Right lobe of liver (tissue), 6 donors: ENCODE measurements at places on chromosomes 16 and 17.

- H3K27me3 ChIP-seq = no peaks in the 10 kb centered on the region
- H3K36me3 ChIP-seq = no peaks in the 10 kb centered on the region
- peak; percentile 74 for DNase-seq
- H3K4me3 ChIP-seq = no peak overlapping the region
- peaks cover 10% of the 10 kb centered on the region for H3K4me1 ChIP-seq
These were observed 22.2 kb downstream of the SERPINF1 start for GRCh38 chr17:1783834-1784611.

DNA sequence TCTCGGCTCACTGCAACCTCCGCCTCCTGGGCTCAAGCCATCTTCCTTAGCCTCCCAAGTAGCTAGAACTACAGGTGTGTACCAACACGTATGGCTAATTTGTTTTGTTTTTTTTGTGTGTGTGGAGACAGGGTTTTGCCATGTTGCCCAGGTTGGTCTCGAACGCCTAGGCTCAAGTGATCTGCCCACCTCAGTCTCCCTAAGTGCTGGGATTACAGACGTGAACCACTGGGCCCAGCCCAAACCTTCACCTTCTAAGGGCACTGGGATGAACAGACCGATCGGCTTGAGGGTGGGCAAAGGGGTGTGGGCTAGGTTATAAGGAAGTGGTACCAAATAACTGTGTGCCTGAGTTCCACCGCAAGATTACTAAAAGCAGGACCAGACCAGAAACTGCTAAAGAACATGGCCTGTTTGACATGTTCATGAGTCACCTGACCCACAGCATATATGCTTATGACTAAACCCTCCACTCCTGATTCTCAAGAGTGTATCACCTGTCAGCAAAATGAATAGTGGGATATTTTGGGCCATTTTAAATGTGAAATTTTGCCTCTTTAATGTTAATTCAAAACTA, 8.1 kb downstream of the TMEM97 start:
- no peak overlapping the region for H3K27ac ChIP-seq
- no peak overlapping the region for H3K4me3 ChIP-seq
- H3K27me3 ChIP-seq = no peaks in the 10 kb centered on the region
- H3K4me1 ChIP-seq = peaks cover 40% of the 10 kb centered on the region
- no peak for DNase-seq
- H3K36me3 ChIP-seq = peaks cover 58% of the 10 kb centered on the region

DNA sequence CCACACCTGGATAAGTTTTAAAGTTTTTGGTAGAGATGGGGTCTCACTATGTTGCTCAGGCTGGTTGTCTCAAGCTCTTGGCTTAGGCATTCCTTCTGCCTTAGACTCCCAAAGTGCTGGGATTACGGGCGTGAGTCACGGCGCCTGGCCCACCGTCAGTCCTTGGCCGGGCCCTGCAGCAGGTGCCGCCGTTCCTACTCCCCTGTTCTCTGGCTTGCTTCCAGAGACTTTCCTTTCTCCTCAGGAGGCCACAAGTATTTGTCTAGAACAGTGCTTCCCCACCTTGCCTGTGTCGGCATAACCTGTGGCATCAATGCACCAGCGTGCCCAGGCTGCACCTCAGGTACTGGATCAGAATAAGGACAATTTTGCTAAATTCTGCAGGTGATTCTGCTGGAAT, 3.0 kb upstream of the MGAT5B start:
- no peak overlapping the region for H3K27ac ChIP-seq
- DNase-seq = no peak
- H3K27me3 ChIP-seq = no peaks in the 10 kb centered on the region

- H3K4me3 ChIP-seq = no peak overlapping the region
- H3K4me1 ChIP-seq = no peaks in the 10 kb centered on the region
- no peaks in the 10 kb centered on the region for H3K27me3 ChIP-seq
- H3K27ac ChIP-seq = no peak overlapping the region
- DNase-seq = no peak
These were observed 46.0 kb upstream of the ARL4D start for GRCh38 chr17:43352579-43353331.

DNA sequence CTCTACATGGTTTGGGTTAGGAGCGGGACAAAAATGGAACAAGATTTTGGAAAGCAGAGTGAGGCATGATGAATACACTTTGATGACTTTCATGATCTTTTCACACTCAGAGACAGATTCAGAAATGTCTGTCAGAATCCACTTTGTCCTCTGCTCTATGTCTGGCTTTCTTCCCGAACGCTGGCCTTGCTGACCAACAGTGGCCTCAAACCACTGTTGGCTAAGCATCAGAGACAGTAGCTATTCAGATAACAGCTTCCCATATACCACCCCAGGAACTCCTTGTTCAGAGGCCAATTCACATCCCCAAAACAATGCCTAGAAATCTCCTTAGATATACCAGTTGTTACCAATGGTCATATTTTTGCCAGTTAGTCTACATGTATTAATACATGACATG, 40.9 kb downstream of the FBXL20 start:
- H3K4me1 ChIP-seq = no peaks in the 10 kb centered on the region
- H3K4me3 ChIP-seq = no peak overlapping the region
- no peaks in the 10 kb centered on the region for H3K27me3 ChIP-seq
- no peak overlapping the region for H3K27ac ChIP-seq

DNA sequence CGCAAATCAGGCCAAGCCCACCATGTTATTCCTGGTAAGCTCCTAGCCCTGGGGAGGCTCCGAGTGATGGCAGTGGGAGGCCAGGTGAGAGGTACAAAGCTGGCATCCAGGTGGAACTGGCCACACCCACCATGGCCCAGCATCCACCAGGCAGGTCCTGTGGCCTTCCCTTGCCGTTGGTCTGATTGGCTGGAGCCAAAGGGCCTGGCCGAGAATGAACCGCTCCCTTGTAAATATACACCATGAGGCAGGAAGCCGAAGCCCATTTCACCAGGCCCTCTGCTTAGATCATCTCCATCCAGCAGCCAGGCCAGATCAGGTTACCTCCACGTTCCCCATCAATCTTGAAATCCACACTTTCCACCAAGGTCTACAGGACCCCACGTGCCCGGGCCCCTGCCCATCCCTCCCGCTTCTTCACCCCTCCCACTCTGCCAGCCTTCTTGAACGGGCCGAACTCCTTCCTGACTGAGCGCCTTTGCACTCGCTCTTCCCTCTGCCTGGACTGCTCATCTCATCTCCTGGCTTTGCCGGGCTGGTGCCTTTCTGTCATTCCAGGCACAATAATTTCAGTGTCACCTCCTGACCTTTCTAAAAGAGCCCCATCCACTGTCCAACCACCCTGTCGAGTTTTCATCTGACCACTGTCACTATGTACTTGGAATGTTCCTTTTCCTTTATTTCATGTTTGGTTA, 5.8 kb downstream of the SOCS1 start:
- no peaks in the 10 kb centered on the region for H3K27me3 ChIP-seq
- H3K4me1 ChIP-seq = no peaks in the 10 kb centered on the region
- no peaks in the 10 kb centered on the region for H3K36me3 ChIP-seq
- H3K27ac ChIP-seq = no peak overlapping the region
